ENCODE measurements at places on chromosomes 5 and 9.

DNA sequence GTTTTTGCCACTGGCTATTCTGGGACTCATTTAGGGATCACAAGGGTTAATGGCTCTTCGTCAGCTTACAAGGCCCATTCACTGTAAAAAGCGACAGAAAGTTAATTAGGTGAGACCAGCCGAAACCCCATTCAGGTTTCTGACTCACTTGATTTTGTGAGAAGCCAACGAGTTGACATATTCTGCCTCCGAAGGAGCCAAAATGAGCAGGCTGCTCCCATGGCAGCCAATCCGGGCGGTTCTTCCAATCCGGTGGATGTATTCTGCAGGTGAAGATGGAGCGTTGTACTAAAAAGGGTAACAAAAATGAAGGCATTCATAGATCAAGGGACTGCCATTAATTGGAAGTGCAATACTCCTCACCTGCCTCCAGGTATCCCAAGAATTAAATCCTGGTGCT, 39.7 kb downstream of the DDX31 start:
- DNase-seq = no peak

- DNase-seq = no peak
Measured at GRCh38 chr5:153905219-153905618, 133.5 kb downstream of the FAM114A2 start.

- DNase-seq = no peak
Measured at GRCh38 chr5:15551113-15551504, 51.1 kb downstream of the FBXL7 start.

DNA sequence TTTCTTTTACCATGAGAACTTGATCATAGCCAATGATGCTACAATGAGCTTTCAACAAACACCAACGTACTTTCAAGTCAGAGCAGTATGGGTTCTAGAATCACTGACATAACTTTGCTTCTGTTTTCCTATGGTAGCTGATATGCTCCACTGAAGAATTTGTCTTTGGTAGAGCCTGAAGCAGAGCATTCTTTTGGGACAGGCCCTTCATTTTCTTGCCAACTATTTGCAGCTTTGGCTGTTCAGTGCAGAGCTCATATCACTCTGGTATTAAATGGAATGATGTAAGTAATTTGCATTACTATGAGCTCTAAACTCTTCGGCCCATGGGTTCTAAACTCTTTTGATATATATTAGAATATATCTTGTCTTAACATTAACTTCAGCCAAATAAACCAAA, 51.8 kb upstream of the APC start:
- DNase-seq = no peak

GRCh38 chr5:168366116-168366515, 74.7 kb downstream of the WWC1 start:
- peak; percentile 9 for DNase-seq

- DNase-seq = no peak
Measured at GRCh38 chr5:134025786-134026185, 21.0 kb upstream of the VDAC1 start.

DNA sequence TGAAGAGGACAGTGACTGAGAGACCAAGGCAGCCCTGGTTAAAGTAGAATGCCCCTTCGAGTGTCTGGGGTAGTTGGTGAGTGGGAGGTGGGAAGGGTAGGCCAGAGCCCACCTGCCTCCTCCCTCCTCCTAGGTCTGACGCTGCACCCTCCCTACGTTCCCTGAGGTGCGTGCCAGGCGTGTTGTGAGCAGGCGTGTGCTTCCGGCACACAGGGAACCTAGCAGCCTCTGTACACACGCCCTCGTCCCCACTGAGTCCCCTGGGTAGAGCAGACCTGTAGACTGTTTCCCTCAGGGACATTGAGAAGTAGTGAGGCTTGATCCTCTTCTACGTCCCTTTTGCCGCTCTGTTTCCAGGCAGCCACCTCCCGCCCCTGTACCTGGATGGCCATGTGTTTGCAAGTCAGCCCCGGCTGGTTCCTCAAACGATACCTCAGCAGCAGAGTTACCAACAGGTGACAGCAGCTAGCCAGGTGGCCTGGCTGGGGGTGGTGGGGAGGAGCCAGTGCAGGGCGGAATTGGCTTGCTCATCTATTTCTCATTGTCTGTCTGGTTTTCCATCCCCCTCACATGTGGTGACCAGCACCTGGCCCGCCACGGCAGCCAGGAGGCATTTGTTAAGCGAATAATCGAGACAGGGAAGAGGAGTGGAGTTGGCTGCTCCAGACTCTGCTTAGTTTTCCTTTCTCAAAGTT, 16.8 kb upstream of the POMT1 start:
- DNase-seq = no peak

DNA sequence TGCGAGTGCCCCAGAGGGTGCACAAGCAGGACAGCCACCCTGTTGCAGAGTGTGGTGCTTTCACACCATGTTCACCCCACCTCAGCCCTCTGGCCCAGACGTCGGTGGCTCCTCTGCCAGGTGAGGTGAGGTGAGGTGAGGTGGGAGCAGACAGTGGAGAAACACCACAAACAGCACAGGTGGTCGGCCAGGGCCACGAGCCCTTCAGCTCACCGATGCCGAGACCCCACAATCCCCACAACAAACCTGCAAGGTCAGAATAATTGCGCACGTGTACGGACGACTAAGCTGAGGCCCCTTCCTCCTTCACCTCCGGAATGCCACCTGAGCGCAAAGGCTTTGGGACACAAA, 10.5 kb downstream of the BRD3 start:
- no peak for DNase-seq

- DNase-seq = no peak
Measured at GRCh38 chr9:114883709-114884108, 46.7 kb downstream of the TNFSF8 start.

DNA sequence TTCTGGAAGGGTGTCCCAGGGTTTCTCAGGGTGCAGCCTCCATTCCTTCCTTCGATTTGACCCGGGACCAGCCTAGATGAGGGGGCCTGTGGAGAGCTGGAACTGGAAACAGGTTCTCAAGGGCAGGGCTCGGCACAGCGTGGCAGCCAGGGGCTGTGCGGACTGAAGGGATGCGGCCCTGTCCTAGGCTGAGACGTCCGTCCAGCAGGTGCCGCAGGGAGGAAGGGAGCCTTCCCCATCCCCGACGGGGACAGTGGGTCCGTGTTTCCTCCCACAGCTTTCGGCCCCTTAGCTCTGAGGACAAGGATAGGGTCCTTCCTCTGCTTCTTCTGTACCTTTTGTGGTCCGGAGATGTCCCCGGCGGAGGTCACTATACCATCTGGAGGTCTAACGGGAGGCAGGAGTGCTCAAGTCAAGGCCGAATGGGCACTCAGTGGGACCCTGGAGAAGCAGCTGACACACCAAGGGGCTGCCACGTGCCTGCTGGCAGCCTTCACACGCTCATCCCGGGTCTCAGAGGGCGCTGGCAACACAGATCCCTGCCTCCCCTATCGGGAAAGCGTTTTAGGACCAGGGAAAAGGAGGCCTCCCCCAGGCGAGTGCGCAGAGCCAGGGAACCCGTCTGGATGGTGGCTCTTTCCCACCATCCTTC, 49.9 kb downstream of the USP20 start:
- DNase-seq = no peak

- no peak for DNase-seq
Measured at GRCh38 chr9:69083321-69083720, 47.8 kb downstream of the FXN start.

GRCh38 chr9:91817493-91818224, 132.4 kb downstream of the ROR2 start:
- no peak for DNase-seq

DNA sequence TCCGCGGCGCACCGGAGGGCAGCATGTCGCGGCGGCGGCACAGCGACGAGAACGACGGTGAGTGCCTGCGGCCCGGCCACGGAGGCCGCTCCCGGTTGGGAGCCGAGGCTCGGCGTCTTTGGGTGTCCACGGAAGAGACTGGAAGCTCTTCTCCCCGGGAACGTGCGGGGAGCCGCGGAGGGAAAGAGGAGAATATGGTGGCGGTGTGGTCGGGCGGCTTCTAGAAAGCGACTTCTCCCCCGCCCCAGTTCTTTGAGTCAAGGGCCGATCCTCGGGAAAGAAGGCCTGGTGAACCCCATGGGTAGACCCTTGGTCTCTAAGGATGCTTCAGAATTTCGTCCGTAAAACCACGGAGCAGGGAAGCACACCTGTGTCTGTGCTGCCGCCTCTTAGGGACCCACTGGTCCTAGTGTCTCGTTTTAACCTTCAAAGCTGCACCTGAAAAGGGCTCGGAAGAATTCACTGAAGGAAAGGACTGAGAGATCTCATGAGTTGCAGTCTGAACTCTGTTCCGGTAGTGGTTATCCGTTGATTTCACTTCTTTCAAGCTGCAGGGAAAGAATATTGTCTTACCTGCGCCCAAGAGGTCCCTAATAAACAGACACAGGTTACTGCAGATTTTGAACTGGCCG, 354 bp downstream of the NCBP1 start:
- DNase-seq = no peak

All from endothelial cell (in vitro differentiated cells).